ENCODE measurements at places on chromosomes 1 and 21.
A peak's percentile ranks its signal among the peaks of the same experiment; 100 is the strongest.

- H3K36me3 ChIP-seq: no peaks in the 10 kb centered on the region
- no peak overlapping the region for H3K4me3 ChIP-seq
- H3K27me3 ChIP-seq: peaks cover 20% of the 10 kb centered on the region
Observed at GRCh38 chr1:111961016-111961415, 28.5 kb downstream of the KCND3 start.

GRCh38 chr1:96515430-96515829 is 206.2 kb upstream of the PTBP2 start:
- DNase-seq: no peak
- no peaks in the 10 kb centered on the region for H3K4me1 ChIP-seq
- no peak overlapping the region for H3K27ac ChIP-seq
- no peaks in the 10 kb centered on the region for H3K36me3 ChIP-seq

DNA sequence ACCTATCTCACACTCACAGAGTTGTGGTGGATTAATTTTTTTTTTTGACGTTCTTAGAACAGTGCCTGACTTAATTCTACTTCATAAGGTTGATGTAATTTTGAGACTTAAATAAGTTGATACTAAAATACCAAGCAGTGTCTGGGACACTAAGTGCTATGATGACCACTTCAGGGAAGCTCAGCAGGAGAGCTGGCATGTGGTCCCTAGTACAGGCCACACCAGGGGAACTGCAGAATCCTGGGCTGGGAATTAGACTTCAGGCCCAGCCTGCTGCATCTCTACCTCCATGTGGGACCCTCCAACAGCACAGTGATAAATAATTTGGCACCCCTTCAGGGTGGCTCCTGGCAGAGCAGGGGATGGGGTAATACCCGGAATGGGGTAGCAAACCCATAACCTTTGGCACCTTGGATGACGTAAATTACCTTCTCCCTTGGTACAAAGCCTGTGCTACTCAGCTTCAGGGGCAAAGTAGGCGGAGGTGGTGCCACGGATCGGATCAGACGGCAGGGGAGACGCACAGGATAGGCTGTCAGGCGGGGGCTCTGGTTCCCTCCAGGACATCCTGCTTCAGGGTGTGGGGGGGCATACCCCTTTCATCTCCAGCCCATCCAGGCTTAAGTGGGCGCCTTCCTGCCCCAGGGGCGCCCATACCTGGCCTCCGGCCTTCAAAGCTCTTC is 4.8 kb downstream of the MFSD2A start:
- H3K36me3 ChIP-seq: peaks cover 83% of the 10 kb centered on the region
- peak overlapping the region; percentile 5 for H3K4me3 ChIP-seq
- H3K27me3 ChIP-seq: no peaks in the 10 kb centered on the region
- peaks cover 38% of the 10 kb centered on the region for H3K4me1 ChIP-seq
- H3K27ac ChIP-seq: no peak overlapping the region

DNA sequence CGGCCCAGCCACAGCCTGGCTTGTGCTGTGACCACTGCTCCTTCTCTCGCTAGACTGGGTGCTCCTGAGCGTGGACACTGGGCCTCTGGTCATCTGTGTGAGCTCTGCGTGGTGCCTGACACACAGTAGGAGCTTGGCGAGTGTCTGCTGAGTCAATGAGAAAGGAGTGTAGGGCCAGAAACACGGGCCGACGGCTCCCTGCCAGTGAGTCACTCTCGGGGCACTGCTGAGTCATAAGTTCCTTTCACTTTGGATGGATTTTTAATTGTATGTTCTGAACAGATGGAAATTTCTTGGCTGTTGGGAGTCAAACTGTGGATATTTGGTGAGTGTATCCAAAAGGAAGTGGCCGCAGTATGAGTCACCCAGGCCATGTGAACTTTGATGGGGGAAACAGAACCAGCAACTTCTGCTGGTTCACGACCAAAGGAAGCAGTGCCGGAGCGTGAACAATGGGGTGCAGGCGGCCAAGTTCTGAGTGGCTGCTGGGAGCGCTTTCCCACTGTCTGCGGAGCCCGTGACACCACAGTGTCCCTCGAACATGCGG is 41.0 kb upstream of the COL18A1 start:
- peak; percentile 20 for DNase-seq
- peaks cover 6% of the 10 kb centered on the region for H3K4me1 ChIP-seq
- no peak overlapping the region for H3K4me3 ChIP-seq
- peaks cover 4% of the 10 kb centered on the region for H3K27me3 ChIP-seq

GRCh38 chr21:41350436-41351155 is 11.2 kb upstream of the MX2 start:
- H3K4me1 ChIP-seq: no peaks in the 10 kb centered on the region
- no peak overlapping the region for H3K4me3 ChIP-seq
- DNase-seq: no peak
- H3K27ac ChIP-seq: no peak overlapping the region

DNA sequence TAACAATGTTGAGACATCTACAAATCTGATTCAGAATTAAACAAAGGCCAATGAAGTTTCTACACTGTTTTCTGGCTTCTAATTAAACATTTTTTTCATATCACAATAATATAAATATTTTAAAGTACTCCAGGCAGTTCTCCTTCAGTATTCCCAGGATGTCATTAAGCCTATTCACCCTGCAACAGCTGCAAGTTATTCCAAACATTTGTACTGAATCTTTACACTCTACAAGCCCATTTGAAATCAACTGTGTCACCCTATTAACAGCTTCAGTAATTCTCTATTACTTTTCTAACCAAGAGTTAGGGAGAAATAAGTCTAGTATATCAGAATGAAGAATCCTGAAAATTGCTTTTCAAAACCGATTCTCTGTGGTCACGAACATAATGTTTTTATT is 124.6 kb downstream of the OLFML2B start:
- H3K36me3 ChIP-seq: no peaks in the 10 kb centered on the region
- H3K4me1 ChIP-seq: no peaks in the 10 kb centered on the region
- no peak for DNase-seq

GRCh38 chr1:211742272-211742671 is 66.9 kb upstream of the NEK2 start:
- peaks cover 10% of the 10 kb centered on the region for H3K36me3 ChIP-seq
- no peak for DNase-seq
- no peak overlapping the region for H3K4me3 ChIP-seq
- no peak overlapping the region for H3K27ac ChIP-seq

GRCh38 chr1:94236630-94237290 is 624 bp downstream of the ARHGAP29 start:
- H3K36me3 ChIP-seq: no peaks in the 10 kb centered on the region
- H3K4me1 ChIP-seq: peaks cover 15% of the 10 kb centered on the region
- H3K27ac ChIP-seq: no peak overlapping the region
- H3K27me3 ChIP-seq: peaks cover 78% of the 10 kb centered on the region

GRCh38 chr1:185367218-185367617 is 50.2 kb upstream of the IVNS1ABP start:
- peaks cover 9% of the 10 kb centered on the region for H3K27me3 ChIP-seq
- peaks cover 6% of the 10 kb centered on the region for H3K4me1 ChIP-seq
- no peak for DNase-seq
- H3K4me3 ChIP-seq: no peak overlapping the region
- H3K27ac ChIP-seq: no peak overlapping the region

- no peak for DNase-seq
- H3K4me1 ChIP-seq: no peaks in the 10 kb centered on the region
- peaks cover 7% of the 10 kb centered on the region for H3K27me3 ChIP-seq
- H3K36me3 ChIP-seq: no peaks in the 10 kb centered on the region
- no peak overlapping the region for H3K4me3 ChIP-seq
- H3K27ac ChIP-seq: no peak overlapping the region
Observed at GRCh38 chr1:115527746-115528145, 114.0 kb upstream of the VANGL1 start.

- H3K27ac ChIP-seq: no peak overlapping the region
- no peak overlapping the region for H3K4me3 ChIP-seq
- peaks cover 8% of the 10 kb centered on the region for H3K4me1 ChIP-seq
- peaks cover 17% of the 10 kb centered on the region for H3K27me3 ChIP-seq
- H3K36me3 ChIP-seq: no peaks in the 10 kb centered on the region
- peak; percentile 43 for DNase-seq
Observed at GRCh38 chr1:156608981-156609380, 7.7 kb upstream of the GPATCH4 start.

GRCh38 chr1:214808845-214809460 is 206.0 kb downstream of the CENPF start:
- H3K27ac ChIP-seq: no peak overlapping the region
- no peaks in the 10 kb centered on the region for H3K36me3 ChIP-seq
- H3K4me1 ChIP-seq: no peaks in the 10 kb centered on the region
- no peak overlapping the region for H3K4me3 ChIP-seq
- no peaks in the 10 kb centered on the region for H3K27me3 ChIP-seq
- no peak for DNase-seq

DNA sequence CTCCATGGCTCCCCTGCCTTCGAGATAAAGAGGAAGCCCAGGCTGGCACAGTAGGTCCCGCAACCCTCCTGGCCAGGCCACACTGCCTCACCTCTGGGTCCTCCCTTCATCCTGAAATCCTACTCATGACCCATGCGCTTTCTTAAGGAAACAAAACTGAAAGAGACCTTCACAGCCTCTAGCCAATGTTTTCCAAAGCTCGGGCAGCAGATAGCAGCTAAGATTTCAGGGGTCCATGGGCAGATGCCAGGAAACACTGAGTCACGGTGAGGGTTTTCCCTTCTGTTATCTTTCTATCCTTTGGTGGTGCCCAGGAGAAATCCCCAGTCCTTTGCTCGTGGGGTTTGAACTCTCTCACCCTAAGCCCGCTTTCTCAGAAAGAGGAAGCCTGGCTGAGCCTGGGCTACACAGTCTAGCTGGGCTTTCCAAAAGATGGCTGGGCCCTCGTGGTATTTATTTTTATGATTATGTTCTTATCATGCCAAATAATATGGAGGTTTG is 26.6 kb downstream of the TTC39A start:
- H3K27me3 ChIP-seq: no peaks in the 10 kb centered on the region
- no peak for DNase-seq
- no peaks in the 10 kb centered on the region for H3K36me3 ChIP-seq
- H3K27ac ChIP-seq: peak overlapping the region; percentile 75

DNA sequence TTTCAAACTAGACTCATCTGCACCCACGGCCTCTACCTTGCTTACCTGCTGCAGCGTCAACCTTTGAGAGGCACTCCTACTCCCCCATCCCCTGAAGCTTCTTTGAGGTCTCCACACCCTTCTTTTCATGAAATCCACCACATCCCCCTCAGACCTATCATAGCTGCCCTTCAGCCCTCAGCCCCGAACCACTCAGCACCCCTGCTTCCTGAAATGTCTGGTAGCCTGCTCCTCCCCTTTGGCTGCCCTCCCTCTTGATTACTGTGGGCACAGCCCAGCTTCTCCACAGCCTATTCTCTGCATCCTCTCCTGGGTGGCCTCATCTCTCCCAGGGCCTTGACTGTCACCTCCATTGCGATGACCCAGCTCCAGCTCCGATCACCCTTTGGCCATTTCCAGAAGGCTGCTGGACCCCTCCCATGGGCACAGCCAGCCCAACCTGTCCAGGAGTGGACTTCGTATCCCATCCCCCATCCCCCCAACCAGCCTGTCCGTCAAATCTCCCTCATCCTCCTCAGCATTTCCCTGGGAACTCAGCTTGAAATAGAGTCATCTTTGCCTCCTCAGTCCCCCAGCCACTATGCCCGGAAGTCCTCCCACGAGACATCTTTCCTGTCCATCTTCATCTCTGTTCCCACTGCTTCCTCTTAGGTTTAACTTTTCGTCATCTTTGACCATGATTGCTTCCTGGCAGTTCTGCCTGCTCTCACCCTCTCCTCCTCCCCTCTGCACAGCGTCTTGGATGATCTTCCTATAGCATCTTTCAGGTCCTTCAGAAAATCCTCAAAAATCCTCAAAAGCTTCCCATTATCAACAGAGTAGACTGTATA is 6.1 kb upstream of the ADORA1 start:
- H3K4me3 ChIP-seq: no peak overlapping the region
- peaks cover 4% of the 10 kb centered on the region for H3K4me1 ChIP-seq
- H3K36me3 ChIP-seq: no peaks in the 10 kb centered on the region
- DNase-seq: no peak
- no peak overlapping the region for H3K27ac ChIP-seq

DNA sequence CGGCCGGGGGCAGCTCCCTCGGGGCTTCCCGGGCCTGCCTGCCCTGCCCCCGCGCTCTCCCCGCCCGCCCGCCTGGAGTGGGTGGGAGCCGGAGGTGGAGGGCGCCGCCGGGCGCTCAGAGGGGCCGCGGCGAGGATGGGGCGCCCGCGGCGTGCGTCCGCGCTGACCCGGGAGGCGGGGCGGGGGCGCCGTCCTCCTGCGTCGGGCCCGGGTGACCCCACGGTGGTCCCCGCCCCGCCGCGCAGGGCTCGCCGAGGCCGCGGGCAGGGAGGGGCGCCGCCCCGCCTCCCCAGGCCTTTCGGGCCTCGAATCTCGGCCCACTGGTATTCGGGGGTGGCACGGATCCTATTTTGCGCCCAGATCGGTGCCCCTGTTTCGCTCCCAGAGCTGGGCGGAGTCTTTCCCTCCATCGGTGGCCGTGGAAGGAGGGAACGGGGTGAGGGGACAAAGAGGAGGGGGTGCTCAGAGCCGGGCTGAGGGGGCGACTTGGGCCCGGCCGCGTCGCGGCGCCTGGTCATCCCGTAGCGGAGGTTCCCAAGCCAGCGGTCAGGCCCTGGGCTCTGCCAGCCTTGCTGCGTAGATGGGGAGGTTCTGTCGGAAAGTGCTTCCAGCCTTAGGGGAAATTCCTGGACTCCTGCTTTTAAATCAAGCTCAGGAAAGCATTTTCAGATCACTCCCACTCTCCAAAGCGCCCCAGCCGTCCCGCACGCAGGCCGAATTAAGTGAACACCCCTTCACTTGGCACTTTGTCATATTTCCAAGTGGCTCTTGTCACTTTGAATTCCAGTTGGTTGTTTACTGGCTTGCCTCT is 545 bp downstream of the PATJ start:
- H3K4me3 ChIP-seq: peak overlapping the region; percentile 48
- H3K27ac ChIP-seq: no peak overlapping the region
- peaks cover 11% of the 10 kb centered on the region for H3K4me1 ChIP-seq
- H3K27me3 ChIP-seq: peaks cover 1% of the 10 kb centered on the region
- no peak for DNase-seq

- peaks cover 37% of the 10 kb centered on the region for H3K4me1 ChIP-seq
- no peak overlapping the region for H3K27ac ChIP-seq
- H3K27me3 ChIP-seq: no peaks in the 10 kb centered on the region
- H3K36me3 ChIP-seq: peaks cover 52% of the 10 kb centered on the region
Observed at GRCh38 chr1:8462371-8462892, 144.5 kb downstream of the SLC45A1 start.

- peak; percentile 44 for DNase-seq
- H3K4me1 ChIP-seq: peaks cover 39% of the 10 kb centered on the region
- H3K27me3 ChIP-seq: no peaks in the 10 kb centered on the region
- H3K36me3 ChIP-seq: peaks cover 67% of the 10 kb centered on the region
Observed at GRCh38 chr1:39845569-39846566, 37.4 kb downstream of the TRIT1 start.

DNA sequence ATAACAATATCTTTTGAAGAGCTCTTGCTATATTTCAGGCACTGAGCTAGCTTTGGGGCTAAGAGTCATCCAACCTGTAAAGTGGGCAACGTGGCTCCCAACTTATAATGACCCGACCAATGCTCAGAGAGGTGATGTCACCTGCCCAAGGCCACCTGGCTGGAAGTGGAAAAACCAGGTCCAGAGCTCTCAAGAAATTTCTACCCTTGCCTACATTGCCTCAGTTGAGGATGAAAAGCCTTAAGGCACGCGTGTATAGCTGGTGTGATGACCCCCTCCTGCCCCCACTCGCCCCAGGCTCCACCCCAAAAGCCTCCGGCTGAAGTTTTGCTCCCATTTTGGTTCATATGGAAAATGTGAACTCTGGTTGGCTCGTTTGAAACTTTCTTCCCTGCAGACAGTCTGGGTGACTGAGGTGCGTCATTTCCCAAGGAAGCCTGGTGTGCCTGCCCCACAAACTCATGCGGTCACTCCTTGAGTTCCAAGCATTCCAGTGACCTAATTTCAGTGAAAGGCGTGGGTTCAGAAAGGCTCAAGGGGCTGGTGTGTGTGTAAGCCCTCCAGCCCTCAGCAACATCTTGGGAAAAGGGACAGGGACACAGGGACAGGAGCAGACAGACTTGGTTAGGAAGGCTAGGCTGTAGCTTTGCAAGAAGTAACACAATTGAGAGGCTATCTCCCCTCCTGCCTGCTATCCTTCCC is 20.5 kb downstream of the HTR1D start:
- H3K4me1 ChIP-seq: no peaks in the 10 kb centered on the region
- DNase-seq: no peak
- H3K27me3 ChIP-seq: peaks cover 7% of the 10 kb centered on the region
- no peak overlapping the region for H3K27ac ChIP-seq

Data from activated T-helper 2 cell treated with anti-CD3 and anti-CD28 coated beads, Interferon-gamma antibody, Interleukin-2, Interleukin-4, amounts not matched to agents 10 μg/mL and 5 μg/mL and 100 μg/mL, durations not matched to agents 14 hours and 24 hours and 36 hours (primary cell).